ENCODE measurements at places on chromosomes 12 and 14.
A peak's percentile ranks its signal among the peaks of the same experiment; 100 is the strongest.

- peak; percentile 48 for DNase-seq
These were observed 11.7 kb upstream of the FBXL14 start for GRCh38 chr12:1606021-1606622.

GRCh38 chr14:73953731-73954130, 3.6 kb downstream of the COQ6 start:
- no peak for DNase-seq

GRCh38 chr12:127284870-127285431, 982.0 kb upstream of the TMEM132C start:
- no peak for DNase-seq

- DNase-seq, result no peak
These were observed 4.9 kb downstream of the NCKAP5L start for GRCh38 chr12:49823350-49823749.

- no peak for DNase-seq
These were observed 65.5 kb downstream of the PELI2 start for GRCh38 chr14:56183631-56184157.

GRCh38 chr12:71840231-71840847, 780 bp downstream of the TBC1D15 start:
- DNase-seq, result no peak

DNA sequence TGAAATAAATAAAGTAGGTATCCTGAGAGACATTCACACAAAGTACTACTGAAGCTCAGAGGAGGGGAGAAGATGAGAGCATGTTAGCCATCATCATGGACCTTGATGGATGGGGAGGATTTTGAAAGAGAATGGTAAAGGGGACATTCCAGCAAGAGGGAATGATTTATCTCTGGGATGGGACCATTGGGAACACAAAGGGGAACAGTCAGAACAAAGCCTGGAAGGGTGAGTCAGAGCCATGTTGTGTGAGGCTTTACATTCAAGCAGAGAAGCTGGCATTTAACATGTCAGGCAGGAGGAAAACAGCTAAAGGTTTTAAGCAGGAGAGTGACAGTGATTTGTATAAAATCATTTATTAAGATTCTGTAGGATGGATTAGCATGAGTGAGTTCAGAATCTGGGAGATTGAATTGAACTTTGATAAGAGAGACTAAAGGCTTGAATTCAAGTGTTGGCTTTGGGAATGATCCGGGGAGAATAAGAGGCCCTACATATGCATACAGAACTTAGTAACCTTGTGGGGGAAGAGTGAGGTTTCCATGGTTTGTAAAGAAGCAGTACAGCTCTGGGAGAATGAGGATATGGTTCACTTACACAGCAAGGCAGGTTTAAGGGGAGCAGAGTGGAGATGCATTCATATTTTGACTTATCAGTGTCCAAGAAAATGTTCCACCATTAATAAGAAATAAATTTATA, 174.4 kb downstream of the SYT10 start:
- no peak for DNase-seq

- DNase-seq, result no peak
These were observed 269.9 kb downstream of the DUSP6 start for GRCh38 chr12:89082370-89082753.

DNA sequence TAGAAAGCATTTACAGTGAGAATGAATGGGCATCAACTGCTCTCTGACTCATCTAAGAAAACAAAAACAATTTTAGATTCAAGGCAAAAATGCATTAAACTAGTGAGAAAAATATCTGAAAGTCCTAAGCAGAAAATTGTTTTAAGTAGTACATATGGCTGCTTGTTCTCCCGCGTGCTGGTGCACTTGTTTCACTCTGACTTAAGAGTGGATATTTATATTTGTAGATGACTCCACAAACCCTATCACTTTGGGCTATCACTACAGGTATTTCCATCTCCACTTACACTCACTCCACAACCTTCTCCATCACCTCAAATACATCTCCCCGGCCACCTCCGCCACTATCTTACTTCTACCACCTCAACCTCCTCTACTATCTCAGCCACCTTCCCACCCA, 253.9 kb upstream of the EGLN3 start:
- DNase-seq, result no peak

DNA sequence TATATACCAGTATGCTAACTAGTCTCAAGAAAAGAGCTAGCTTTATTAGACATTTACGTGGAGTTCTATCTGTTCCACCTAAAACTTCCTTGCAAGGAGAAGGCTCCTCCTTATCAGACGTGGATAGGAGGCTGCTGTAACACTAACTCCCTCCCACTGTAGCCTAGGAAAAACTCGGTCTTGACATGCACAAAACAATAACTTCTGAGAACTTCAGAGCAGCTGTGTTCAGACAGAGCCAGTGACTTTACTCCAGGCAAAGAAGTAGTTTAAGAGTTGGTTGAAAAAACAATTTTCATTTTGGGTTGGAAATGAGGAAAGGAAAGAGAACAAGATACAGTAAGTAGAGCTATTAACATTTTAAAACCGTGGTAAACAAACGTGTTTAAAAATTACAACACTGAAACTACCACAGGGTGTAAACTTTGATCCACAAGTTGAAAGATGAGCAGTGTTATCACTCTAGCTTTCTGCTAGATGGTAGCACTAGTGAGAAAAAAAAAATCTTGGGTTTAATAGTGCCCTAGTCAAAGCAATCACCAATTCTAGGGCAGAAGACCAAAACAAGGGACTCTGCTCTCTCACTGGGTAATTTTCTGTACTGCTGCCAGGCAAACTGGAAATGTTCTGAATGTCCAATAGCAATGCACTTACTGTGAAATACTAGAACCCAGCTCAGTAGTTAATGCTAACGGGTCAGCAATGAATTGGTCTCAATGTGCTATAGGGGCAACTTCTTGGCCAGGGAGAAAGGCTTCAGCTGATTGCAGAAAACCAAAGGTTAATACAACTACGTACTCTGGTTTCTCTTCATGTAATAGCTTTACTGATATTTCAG, 2.4 kb downstream of the ATF7 start:
- DNase-seq, result no peak

DNA sequence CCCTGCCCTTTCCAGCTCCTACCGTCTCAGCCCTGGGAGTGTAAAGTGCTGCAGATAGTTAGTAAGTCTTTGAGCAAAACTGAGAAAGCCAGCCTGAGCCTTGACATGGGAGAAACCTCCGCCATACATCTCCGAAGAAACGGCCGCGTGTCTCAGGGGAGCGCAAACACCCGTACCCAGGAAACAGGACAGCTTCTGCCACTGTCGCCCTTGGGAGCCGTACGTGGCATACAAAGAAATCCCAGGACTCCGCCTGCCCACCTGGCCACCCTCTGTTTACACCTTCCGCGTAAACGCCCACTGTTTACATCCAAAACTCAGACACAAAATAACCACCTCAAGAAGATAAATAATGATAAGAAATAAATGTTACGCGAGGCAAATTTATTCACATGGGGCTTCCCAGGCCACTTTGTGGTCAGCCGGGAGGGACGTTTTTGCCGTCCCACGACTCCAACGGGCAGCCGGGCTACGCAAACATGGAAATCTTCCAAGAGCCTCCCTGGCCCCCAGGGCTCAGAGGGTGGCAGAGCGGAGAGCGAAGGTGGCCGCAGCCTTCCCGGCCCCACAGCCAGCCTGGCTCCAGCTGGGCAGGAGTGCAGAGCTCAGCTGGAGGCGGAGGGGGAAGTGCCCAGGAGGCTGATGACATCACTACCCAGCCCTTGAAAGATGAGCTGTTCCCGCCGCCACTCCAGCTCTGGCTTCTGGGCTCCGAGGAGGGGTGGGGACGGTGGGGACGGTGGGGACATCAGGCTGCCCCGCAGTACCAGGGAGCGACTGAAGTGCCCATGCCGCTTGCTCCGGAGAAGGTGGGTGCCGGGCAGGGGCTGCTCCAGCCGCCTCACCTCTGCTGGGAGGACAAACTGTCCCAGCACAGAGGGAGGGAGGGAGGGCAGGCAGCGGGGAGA, at the start of gene BDKRB2:
Gene BDKRB2 (plus strand): TSS at position 689 of the 908 bp plus-strand sequence. CDS start 32,269 bp downstream, outside the sequence.
- DNase-seq, result no peak

- no peak for DNase-seq
These were observed 60.2 kb downstream of the SYNE3 start for GRCh38 chr14:95456281-95456680.

DNA sequence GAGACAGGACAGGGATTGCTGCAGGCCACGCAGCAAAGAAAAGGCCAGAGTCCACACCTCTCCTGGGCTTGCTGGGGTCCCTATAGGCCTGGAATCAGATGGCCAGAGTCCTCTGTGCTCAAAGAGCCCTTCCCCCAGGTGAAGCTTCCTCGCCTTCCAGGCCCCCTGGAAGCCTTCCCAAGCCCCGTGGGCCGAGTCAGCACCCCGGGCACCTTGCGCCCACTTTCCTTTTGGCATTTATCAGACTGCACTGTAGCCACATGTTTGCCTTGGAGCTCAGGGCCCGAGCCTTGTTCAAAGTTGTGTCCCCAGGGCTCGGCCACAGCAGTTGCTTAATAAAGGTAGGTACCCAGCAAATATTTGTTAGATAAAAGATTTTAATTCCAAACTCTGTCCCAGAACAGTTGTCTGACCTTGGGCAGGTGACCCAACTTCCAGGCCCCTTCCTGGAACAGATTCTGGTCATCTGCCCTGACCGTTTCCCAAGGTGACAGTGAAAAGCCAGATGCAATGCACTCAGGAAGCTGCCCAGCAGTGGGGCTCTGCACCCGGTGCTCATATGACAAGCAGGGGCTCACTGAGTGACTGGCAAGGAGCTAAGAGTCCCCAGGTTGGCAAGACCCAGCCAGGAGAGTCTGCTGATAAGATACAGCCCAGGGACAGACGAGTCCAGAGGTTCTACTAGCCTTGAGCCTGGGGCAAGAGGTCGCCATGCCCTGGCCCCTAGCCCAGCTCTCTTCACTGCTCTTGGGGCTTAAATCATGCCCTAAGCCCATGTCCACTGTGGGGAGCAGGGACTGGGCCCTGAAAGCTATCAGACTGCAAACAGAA, 81.2 kb downstream of the PITPNM2 start:
- DNase-seq, result no peak

GRCh38 chr12:26108915-26109314, 15.9 kb downstream of the BHLHE41 start:
- no peak for DNase-seq

- no peak for DNase-seq
These were observed 47.9 kb upstream of the PLEKHG7 start for GRCh38 chr12:92654929-92655328.

DNA sequence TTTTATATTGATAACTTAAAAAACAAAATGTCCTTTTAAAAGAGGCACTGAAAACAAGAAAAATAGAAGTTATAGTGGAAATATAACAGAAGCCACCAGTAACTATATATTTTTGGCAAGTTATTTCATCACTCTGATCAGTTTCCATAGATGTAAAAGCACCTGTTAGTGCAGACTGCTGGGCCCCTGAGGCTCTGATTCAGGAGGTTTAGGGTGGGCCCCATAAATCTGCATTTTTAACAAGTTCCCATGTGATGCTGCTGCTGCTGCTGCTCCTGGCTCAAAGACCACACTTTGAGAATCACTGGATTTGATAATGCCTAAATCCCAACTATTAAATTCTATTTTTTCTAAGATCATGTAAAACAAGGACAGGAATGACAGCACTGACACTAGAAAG, 251.1 kb downstream of the MED13L start:
- no peak for DNase-seq

- DNase-seq, result no peak
These were observed 362.9 kb downstream of the TMEM132D start for GRCh38 chr12:129540954-129541353.

- DNase-seq, result no peak
These were observed 56.7 kb downstream of the MSRB3 start for GRCh38 chr12:65335021-65335714.

- no peak for DNase-seq
These were observed 780.2 kb upstream of the SEL1L start for GRCh38 chr14:82313889-82314288.

DNA sequence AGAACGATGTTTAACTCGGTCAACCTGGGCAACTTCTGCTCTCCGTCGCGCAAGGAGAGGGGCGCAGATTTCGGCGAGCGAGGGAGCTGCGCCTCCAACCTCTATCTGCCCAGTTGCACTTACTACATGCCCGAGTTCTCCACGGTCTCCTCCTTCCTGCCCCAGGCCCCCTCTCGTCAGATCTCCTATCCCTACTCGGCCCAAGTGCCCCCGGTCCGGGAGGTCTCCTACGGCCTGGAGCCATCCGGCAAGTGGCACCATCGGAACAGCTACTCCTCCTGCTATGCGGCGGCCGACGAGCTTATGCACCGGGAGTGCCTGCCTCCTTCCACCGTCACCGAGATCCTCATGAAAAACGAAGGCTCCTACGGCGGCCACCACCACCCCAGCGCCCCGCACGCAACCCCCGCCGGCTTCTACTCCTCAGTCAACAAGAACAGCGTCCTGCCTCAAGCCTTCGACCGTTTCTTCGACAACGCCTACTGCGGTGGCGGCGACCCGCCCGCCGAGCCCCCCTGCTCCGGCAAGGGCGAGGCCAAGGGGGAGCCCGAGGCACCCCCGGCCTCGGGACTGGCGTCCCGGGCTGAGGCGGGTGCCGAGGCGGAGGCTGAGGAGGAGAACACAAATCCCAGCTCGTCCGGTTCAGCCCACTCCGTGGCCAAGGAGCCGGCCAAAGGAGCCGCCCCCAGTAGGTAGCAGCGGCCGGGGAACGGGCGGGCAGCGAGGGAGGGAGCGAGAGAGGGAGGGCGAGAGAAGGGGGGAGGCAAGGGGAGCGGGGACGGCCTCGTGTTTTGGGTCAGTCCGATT, 513 bp downstream of the HOXC11 start:
- DNase-seq, result no peak

- no peak for DNase-seq
These were observed 294.5 kb downstream of the GALC start for GRCh38 chr14:87698481-87698880.

DNA sequence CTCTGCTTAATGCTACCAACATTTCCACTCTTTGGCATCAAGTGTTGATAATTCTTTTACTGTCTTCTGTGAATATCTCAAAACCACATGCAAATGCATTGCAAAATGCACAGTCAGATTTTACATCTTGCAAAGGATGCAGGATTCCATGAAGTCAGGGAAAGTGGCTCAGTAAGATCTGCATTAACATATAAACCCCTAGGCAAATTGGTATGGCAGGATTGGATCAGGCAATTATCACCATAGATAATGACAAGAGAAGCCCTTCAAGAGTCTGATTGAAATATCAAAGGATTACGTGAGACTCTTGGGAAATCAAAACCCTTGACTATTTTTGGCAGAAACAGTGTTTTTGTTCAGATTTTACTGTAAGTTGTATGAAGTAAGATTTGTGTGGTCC, 71.0 kb downstream of the TMTC2 start:
- DNase-seq, result no peak

- DNase-seq, result no peak
These were observed 139.6 kb downstream of the SLC2A13 start for GRCh38 chr12:39966256-39966655.

GRCh38 chr12:31900271-31900670, 58.9 kb upstream of the RESF1 start:
- no peak for DNase-seq

DNA sequence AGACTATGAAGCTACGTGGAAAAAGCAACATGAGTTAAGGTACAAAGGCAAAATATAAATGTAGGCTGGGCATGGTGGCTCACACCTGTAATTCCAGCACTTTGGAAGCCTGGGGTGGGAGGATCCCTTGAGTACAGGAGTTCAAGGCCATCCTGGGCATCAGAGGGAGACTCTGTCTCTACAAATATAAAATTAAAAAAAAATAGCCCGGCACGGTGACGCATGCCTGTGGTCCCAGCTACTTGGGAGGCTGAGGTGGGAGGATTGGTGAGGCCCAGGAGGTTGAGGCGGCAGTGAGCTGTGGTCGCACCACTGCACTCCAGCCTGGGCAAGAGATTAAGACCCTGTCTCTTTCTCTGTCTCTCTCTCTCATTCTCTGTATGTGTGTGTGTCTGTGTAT, 4.0 kb upstream of the VPS37B start:
- DNase-seq, result no peak

GRCh38 chr12:117041798-117042170, 57.4 kb downstream of the TESC start:
- no peak for DNase-seq

GRCh38 chr14:65356327-65356836, 56.1 kb upstream of the FUT8 start:
- DNase-seq, result no peak

Data from stimulated activated CD8-positive, alpha-beta memory T cell treated with anti-CD3 and anti-CD28 coated beads, Interleukin-15, amount 100 ng/mL, for 4 hours (primary cell).